ENCODE measurements at places on chromosomes 1 and 21. TPM values are rescaled to one million over a fixed set of nuclear protein-coding genes. Genes with fewer than 3 reads are reported as not detected.

GRCh38 chr1:66924756-66925557 is at the start of the genes DNAI4 and MIER1:
DNAI4 (minus strand) TSS chr1:66924856; CDS start chr1:66924831, 25 bp downstream.
MIER1 (plus strand) TSS chr1:66924990; CDS start chr1:66925029, 39 bp downstream.
- DNase-seq, result peak; percentile 98

DNA sequence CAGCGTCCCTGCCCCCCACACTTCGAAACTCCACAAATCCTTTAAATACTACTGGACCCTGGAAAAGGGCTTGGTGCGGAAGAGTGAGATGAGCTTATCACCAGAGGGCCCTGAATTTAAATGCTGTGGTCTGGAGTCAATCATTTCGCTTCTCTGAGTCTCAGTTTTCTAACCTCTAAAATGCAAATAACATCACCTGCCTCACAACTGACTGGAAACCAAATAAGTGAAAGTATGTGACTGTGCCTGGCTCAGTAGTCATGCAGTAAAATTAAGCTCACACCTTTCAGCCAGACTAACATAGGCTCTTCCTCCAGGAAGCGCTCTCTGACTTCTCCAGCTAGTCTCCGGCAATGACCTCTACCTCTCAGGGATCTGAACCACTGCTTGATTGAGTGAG is 4.2 kb downstream of the GJA4 start:
- no peak for DNase-seq

DNA sequence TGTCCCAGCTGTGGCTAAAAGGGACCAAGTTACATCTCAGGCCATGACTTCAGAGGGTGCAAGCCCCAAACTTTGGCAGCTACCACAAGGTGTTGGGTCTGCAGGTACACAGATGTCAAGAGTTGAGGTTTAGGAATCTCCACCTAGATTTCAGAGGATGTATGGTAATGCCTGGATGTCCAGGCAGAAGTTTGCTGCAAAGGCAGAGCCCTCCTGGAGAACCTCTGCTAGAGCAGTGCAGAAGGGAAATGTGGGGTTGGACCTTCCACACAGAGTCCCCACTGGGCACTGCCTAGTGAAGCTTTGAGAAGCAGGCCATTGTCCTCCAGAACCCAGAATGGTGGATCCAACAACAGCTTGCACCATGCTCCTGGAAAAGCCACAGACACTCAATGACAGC is 10.1 kb upstream of the PHGDH start:
- no peak for DNase-seq

- no peak for DNase-seq
Observed at GRCh38 chr1:161342177-161342576, 25.5 kb downstream of the CFAP126 start.

GRCh38 chr1:167454894-167455785 is 63.2 kb downstream of the CD247 start:
- peak; percentile 14 for DNase-seq

GRCh38 chr1:72283307-72284083 is 1.2 kb upstream of the NEGR1 start:
- peak; percentile 79 for DNase-seq

DNA sequence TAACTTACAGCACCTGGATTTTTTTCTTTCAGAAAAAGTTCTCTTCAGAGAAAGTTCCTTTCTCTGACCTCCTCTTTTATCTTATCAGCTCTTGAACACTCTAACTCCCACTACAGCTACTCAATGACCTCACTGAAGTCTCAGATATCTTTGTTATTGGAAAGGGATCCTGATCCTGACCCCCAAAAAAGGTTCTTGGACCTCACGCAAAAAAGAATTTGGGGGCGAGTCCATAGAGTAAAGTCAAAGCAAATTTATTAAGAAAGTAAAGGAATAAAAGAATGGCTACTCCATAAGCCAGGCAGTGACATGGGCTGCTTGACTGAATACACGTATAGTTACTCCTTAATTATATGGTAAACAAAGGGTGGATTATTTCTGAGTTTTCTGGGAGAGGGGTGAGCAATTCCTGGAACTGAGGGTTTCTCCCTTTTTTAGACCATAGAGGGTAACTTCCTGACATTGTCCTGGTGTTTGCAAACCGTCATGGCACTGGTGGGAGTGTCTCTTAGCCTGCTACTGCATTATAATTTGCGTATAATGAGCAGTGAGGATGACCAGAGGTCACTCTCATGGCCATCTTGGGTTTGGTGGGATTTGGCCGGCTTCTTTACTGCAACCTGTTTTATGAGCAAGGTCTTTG is 44.2 kb downstream of the WDR64 start:
- DNase-seq, result no peak

DNA sequence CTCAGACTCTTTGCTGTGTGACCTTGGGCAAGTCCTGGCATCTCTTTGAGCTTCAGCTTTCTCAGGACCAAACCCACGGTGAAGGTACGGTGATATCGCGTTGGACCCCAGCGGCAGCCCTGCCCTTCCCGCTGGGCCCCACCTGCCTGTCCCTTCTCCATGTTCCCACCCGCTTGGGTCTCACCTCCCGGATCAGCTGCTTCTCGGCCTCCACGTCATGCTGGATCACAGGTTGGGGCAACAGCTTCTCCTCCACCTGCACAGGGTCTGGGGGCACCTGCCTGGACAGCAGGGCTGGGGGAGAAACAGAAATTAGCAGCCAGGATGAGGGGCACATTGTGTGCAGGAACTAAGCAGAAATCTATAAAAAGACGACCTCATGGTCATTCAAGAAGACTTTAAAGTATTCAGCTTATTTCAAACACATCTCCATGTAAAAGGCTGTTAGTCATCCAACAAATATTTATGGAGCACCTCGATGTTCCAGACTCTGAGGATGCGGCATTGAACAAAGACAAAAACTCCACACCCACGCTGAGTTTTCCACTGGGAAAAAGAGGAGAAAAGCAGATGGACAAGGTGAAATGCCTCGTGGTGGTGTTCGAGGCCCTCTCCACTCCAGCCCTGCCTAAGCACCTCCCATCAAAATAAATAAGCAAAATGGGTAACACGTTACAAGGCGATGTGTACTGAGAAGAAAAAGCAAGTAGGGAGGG is 19.5 kb downstream of the KIF17 start:
- peak; percentile 61 for DNase-seq

- no peak for DNase-seq
Observed at GRCh38 chr1:105204836-105205371, 1455.2 kb downstream of the AMY1C start.

DNA sequence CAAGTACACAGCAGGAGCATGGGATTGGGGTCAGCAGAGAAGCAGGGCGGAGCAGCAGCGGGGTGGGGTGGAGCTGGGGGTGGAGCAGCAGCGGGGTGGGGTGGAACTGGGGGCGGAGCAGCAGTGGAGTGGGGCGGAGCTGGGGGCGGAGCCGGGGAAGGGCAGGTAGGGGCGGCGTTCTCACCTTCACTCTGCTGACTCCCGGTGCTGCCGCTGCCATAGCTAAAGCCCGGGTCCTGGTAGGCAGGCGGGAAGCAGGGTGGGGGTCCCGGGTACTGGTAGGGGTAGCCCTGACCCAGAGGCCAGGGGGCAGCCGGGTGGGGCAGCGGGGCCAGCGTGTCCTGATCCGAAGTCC is 6.7 kb downstream of the TAS1R3 start:
- DNase-seq, result no peak

- peak; percentile 77 for DNase-seq
Observed at GRCh38 chr1:67948151-67949080, 102.0 kb downstream of the DIRAS3 start.

GRCh38 chr1:33004613-33005012 is 32.1 kb downstream of the AK2 start:
- peak; percentile 37 for DNase-seq

DNA sequence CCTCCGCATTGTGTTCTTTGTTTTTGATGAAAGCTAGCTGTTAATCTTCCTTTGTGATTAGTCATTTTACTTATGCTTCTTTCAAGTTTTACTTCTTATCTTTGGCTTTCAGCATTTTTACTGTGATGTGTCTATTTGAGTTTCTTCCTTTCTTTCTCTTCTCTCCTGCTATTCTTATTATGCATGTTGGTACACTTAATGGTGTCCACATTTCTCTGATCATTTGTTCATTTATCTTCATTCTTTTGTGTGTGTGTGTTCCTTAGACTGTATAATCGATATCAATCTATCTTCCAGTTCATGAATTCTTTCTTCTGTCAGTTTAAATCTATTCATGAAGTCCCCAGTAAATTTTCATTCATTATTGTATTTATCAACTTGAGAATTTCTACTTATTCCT is 1650.3 kb downstream of the BRINP3 start:
- DNase-seq, result no peak

DNA sequence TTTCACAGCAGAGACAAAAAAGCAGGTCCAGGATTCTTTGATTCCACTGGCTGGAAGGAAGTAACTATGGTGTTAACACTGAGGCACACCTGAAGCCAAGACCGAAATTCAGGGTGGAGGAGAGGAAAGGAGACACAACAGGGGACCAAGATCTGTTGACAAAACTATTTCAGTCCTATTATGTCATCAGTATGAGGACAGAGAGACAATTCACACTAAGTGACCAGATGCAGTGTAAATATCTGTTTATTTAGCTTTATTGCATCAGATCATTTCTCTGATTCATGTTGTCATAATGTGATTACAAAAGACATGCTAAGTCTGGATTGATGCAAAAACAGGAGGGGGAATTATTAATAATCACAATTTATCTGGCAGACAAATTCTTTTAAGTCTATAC is 118.8 kb downstream of the SIPA1L2 start:
- DNase-seq, result no peak

DNA sequence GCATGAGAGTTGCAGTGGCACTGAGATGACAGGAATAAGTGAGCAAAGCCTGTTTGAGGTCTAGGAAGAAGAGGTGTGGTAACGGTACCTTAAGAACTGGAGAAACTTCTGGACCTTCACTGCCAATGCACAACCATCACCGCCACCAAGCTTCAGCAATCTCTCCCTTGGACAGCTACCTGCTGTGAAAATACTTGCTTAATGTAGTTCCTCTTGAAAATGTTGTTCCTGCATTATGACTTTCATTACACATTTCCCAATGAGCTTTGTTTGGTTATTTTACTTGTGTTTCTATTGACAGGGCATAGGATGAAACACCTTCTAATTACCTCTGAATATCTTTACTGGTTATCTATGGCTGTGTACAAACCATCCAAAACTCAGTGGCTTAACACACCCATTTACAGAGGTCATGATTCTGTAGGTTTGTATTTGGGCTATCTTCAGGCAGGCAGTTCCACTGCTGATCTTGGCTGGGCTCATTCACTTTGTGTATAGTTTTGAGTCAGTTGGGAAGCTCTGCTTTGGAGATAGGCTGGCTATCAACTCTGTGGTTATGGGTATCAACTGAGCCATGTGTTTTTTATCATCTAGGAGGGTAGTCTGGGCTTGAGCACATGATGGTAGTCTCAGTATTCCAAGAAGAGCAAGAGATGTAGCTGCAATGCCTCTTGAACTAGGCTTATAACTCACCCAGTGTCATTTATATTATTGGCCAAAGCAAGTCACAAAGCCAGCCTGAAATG is 149.4 kb downstream of the ELAVL4 start:
- DNase-seq, result no peak

DNA sequence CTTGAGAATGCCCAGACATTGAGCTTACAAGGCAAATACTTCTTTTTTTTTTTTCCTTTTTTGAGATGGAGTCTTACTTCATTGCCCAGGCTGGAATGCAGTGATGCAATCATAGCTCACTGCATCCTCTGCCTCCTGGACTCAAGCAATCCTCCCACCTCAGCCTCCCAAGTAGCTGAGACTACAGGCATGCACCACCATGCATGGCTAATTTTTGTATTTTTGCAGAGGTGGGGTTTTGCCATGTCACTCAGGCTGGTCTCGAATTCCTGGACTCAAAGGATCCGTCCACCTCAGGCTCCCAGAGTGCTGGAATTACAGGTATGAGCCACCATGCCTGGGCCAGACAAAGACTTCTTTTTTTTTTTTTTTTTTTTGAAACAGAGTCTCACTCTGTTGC is 79.1 kb downstream of the NUP210L start:
- no peak for DNase-seq

DNA sequence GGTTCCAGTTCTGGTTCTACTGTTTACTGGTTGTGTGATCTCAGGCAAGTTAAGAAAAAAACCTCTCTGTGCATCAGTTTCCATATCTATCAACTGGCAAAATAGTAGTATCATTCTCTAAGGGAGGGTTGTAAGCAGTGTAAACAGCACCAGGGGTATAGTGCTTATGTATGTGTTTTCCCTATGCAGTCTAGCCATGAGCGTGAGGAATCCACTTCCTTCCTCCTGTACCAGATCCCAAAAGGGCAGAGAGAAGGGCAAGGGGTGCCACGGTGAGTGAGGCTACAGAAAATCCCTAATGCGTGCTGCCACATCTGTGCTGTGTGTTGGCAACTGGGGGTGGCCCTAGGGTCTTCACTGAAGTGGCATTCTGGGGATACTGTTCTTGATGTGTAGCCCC is 18.4 kb upstream of the RNF19B start:
- no peak for DNase-seq

DNA sequence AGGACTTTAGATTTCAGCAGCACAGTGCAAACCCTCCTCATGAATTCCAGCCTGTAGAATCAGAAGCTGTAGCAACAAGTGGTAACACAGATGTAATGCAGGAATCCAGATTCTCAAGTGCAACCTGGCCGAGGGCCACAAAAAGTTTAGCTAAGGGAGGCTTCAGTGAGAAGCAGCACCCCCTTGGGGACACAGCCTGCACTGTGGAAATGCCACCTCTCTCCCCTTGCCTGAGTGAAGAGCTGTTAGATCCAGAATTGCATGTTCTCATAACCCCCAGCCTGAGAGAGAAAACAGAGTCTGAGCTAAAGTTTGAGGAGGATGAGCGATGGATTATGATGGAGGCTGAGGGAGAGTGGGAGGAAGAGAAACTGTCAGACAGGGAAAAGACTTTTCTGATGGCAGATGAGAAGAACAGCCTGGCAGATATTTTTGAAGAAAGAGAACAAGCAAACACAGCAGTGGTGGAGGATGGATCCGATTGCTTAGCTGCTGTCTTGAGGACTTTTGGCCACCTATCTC is 80.5 kb upstream of the BMP8A start:
- peak; percentile 97 for DNase-seq

DNA sequence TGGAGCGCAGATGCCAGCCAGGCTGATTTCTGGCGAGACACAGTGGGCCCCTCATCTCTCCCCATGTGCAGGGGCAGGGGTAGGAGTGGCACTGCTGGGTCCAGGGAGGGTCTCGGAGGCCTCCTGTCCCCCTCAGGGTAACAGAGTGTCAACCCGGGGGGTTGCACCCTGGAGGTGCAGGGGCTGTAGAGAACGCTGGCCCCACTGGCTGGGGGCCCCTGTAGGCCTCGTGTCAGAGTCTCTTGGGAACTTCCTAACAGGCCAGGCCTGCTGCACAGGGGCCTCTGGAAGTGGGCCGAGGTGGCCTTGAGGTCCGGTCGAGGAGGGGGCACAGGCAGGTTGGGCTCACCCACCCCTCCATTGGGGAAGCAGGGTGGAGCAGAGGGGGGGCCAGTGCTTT is 38.9 kb upstream of the AJAP1 start:
- no peak for DNase-seq

- DNase-seq, result no peak
Observed at GRCh38 chr1:156806512-156807440, 9.9 kb downstream of the SH2D2A start.

GRCh38 chr1:232927830-232928505 is 22.4 kb upstream of the NTPCR start:
- no peak for DNase-seq

The NBPF11 gene
- 4.2 TPM for total RNA-seq

The OR2L13 gene
- not detected for total RNA-seq

The TRAF3IP3 gene
- total RNA-seq, result 0.65 TPM

The VAV3 gene
- total RNA-seq, result not detected

The BCL2L15 gene
- total RNA-seq, result not detected

The CFHR3 gene
- not detected for total RNA-seq

The PDC gene
- 0.27 TPM for total RNA-seq

The RAP1GAP gene
- total RNA-seq, result 0.09 TPM

The CD48 gene
- not detected for total RNA-seq

The OTUD3 gene
- 5.8 TPM for total RNA-seq

The HMGB4 gene
- not detected for total RNA-seq

The FCGR3B gene
- total RNA-seq, result not detected

The S100A2 gene
- total RNA-seq, result 3.3 TPM

The C1orf226 gene
- not detected for total RNA-seq

Data from fibroblast of the aortic adventitia (primary cell).